Muscle of back (tissue), 13 donors: ENCODE measurements at places on chromosomes 3 and 15. TPM values are rescaled to one million over a fixed set of nuclear protein-coding genes. Genes with fewer than 3 reads are reported as not detected.

DNA sequence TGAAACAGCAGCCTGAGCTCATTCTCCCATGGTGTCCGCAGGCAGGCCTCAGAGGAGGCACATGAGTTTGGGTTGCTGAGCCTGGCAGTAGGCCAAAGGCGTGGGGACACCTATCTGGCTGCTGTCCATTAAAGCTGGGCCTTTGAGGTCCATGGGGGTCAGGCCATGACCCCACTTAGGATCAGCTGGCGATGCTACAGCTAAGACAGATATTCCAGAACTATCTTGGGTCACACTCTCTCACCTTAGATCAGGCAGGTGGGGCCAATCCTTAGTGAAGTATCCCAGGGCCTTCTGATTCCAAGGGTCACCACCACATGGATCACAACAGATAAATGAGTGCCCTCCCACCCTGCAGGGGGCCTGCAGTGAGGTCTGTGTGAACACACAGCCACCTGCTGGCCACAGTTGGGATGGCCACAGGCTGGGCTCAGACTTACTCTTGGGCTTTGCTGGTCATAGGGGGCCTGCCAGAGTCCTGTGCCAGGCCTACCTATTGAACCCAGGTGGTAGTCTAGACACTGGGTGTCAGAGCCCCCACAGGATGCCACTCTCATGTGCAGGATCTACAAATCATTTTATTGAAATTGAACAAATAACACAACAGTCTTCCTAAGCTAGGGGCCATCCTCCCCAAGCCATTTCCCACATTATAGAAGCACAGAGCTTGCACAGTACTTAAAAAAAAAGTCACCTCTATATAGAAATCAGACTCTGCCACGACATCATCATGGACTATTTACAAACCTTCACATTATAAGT lies 2.0 kb upstream of the HYAL2 start:
- DNase-seq, result no peak

DNA sequence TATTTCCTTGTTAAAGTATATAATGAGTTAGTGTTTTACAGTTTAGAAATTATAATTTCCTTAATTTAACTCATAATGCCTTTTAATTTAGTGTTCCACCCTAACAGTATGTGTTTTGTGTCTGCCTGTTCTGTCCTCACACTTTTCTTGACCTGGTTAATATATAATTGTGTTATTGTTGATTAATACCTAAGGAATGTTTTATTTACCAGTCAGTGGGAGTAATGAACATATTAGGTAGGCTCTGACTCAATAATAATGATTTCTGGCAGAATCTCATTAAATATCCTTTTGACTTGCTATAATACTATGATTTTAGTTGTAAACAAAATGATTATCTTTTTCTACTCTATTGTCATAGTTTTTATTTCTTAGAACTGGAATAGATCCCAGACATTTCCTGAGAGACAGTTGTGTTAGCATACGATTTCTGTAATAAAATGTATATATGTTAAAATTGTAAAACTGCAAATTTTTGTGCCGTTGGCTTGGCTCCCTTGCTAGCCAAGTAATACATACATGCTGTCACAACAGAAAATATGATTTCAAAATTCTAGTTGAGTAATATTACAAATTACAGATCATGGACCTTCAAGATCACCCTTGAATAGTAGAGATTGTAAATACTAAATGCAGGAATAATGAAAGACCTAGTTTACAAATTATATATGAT lies 51.9 kb downstream of the RASA2 start:
- DNase-seq, result no peak

DNA sequence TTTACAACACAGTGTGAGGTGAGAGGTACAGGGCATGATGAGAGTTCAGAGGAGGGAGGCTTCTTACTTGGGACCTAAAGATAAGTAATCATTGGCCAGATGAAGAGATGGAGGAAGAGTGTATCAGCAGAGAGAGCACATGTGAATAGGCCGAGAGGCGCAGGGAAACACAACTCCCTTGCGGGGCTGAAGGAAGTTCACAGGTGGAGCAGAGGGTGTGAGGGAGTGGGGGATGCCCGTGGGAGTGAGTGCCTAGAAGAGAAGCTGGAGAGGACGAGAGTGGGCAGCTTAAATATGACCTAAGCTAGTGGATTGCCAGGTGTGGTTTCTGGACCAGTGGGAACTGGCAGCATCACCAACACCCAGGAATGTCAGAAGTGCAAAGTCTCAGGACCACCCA lies 98.2 kb upstream of the TBC1D5 start:
- DNase-seq, result no peak

DNA sequence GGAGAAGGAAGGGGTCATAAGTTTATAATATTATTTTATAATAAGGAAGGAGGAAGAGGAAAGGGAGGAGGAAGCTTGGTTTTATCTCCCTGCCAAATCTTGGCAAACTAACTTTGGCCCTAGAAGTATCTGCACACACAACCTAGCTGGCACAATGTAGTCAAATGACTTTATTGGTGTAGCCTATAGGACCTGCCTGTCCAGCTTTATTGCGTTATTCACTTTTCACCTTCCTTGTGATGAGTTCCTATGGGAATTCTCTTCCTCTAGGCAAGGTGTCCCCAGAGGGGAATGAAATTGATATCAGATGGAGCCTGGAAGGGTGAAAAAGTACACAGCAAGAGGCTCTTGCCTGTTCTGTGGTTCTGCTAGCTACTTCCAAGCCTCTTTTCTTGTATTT lies 111.2 kb upstream of the SLC25A36 start:
- DNase-seq, result no peak

GRCh38 chr15:26179906-26180305 lies 316.8 kb upstream of the ATP10A start:
- no peak for DNase-seq

DNA sequence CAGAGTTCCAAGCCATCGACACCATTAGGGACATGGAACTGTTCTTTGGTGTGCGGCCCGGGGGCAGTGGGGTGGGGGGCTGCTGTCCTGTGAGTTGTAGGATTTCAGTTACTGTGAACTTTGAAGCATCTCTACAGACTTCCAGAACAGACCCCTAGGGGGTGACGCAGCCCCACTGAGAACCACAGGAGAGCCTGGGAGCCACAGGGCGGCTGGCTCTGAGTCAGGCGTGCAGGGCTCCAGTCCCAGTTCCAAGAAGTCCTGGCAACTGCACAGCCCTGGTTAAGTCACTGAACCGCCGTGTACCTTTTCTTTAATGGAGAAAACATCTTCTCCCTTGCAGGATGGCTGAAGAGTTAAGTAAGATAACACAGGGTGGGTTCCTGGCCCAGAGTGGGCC lies 23.5 kb upstream of the LRTM1 start:
- peak; percentile 79 for DNase-seq

DNA sequence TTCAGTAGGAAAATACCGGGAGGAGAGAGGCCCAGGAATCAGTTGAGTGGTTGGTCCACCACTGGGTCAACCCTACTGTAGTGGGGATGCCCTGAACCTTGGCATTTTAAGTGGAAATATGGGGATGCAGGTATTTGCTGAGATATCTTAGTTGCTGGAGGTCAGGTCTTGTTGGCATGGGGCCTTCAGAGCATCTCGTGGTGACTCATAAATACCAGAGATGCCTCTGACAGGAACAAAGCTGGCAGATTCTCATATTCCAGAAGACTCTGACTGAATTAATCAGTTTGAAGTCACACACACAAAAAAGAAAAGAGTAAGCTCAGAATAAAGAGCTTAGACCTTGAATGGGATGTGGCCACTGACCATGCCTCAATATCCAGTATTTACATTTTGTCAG lies 91.6 kb downstream of the CACNA2D3 start:
- no peak for DNase-seq

The ZPLD1 gene
- polyA plus RNA-seq, result not detected

The SLC12A1 gene
- polyA plus RNA-seq, result 0.16 TPM

The KY gene
- 48.4 TPM for polyA plus RNA-seq

The VEPH1 gene
- 1.2 TPM for polyA plus RNA-seq

The OSBPL10 gene
- 9.5 TPM for polyA plus RNA-seq

The FBN1 gene
- polyA plus RNA-seq, result 260 TPM
